Activated naive CD8-positive, alpha-beta T cell treated with anti-CD3 and anti-CD28 coated beads for 36 hours (primary cell): ENCODE measurements at places on chromosomes 2 and 18.

- DNase-seq = no peak
Measured at GRCh38 chr18:52995875-52996274, 655.9 kb downstream of the DCC start.

GRCh38 chr18:37322492-37323035 lies 243.0 kb downstream of the CELF4 start:
- peak; percentile 17 for DNase-seq

GRCh38 chr2:68320118-68320641 lies 431 bp upstream of the CNRIP1 start:
- no peak for DNase-seq

GRCh38 chr2:23494286-23494685 lies 109.3 kb downstream of the KLHL29 start:
- no peak for DNase-seq

DNA sequence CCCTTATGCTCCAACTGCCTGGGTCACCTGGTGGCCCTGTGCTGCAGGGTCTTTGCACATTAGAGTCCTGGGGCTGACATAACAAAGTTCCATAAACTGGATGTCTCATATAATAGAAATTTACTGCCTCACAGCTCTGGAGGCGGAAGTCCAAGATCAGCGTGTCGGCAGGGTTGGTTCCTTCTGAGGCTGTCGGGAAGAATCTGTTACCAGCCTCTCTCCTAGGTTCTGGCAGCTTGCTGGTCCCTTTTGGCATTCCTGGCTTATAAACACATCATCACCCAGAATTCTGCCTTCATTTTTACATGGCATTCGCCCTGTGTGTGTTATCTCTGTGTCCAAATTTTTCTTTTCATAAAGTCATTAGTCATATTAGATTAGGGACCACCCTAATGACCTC lies 170.5 kb downstream of the NDUFA10 start:
- DNase-seq = no peak

DNA sequence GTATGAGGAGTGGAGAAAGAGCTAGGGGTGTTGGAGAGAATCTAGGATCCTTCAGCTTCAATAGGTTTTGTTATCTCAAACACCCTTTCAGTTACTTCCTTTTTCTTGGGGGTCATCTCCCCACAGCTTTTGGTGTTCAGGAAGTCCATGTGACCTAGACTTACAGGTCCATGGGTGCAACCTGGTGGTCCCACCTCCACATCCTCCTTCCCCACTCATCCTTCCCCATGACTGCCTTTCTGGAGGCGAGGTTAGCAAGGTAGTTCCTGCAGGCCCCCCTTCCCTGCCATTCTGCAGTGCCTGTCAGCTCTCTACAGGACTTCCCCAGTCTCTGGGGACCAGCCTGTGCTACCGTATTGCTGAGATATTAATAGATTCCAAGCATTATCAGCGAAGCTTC lies 107.6 kb downstream of the TMEM17 start:
- DNase-seq = no peak

- DNase-seq = no peak
Measured at GRCh38 chr2:109194620-109194937, 65.6 kb downstream of the SH3RF3 start.

GRCh38 chr2:46939626-46940359 lies 24.2 kb upstream of the MCFD2 start:
- no peak for DNase-seq

DNA sequence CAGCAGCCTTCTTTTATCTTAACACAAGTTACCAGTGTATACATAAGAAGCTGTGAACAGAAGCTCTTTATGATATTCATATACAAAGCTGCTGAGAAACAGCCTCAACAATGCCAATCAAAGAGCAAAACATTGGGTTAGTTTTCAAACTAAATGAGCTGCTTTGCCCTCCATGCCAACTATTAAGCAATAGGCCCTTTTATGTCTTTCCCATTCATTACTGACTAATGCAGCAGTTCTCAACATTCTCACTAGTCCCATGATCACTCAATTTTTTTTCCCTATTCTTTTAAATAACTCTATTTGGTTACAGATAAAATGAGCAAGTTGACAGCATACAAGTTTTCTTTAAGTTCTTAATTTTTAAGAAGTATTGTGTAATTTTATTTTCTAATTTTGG lies 57.9 kb upstream of the FRZB start:
- no peak for DNase-seq

- DNase-seq = no peak
Measured at GRCh38 chr2:217491271-217491670, 511.5 kb downstream of the TNS1 start.

DNA sequence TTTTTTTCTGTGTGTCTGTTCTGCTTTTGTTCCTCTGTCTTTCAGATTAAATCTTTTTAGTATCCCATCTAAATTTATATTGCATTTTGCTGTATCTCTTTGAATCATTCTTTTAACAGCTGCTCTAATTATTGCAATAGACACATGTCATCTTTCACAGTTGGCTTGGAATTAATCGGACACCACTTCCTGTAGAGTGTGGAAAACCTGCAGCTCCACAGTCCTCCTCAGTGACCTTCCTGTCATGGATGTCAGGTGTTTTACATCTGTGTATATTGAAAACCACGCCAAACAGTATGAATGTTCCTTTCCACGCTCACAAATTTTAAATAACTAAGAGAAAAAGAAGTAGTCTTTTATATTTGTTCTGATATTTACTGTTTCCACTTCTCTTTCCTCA lies 135.3 kb downstream of the PXDN start:
- no peak for DNase-seq

DNA sequence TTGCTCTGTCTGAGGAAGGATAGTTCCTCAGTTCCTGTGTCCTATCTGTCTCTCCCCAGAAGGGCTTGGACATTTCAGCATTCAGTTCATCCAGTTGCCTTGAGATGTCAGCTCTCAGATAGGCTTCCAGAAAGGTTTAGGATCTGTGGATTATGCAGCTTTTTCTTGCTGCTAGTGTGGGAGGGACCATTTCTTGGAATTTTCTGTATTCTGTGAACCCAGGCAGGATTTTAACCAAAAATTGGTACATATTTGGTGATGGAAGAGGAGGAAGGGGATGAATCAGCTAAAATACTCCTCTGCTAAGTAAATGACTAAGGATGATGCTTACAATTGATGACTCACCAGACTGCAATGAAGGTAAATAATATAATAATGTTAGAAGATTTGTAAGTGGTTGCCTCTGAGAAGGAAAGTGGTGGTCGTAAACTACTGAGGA lies 58.6 kb upstream of the DOCK10 start:
- DNase-seq = no peak
